ENCODE measurements at places on chromosomes 3 and 15.

DNA sequence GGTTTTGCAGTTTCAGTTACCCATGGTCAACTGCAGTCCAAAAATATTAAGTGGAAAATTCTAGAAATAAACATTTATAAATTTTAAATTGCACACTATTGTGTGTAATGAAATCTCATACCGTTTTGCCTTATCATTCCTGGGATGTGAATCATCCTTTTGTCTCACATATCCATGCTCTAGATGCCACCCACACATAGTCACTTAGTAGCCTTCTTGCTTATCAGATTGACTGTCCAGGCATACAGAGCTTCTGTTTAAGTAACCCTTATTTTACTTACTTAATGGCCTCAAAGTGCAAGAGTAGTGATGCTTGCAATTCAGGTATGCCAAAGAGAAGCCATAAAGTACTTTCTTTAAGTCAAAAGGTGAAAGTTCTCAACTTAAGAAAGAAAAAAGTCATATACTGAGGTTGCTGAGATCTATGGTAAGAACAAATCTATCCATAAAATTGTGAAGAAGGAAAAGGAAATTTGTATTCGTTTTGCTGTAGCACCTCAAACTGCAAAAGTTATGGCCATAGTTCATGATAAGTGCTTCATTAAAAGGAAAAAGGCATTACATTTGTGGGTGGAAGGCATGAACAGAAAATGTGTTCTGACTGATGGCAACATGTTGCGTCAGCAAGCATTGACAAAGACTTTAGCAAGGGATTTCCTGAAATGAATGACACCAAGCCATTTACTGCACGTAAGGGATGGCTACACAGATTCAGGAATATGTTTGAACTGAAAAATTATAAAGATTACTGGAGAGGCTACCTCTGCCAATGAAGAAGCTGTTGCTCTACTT lies 43.8 kb downstream of the SPATA16 start:
- DNase-seq = no peak

DNA sequence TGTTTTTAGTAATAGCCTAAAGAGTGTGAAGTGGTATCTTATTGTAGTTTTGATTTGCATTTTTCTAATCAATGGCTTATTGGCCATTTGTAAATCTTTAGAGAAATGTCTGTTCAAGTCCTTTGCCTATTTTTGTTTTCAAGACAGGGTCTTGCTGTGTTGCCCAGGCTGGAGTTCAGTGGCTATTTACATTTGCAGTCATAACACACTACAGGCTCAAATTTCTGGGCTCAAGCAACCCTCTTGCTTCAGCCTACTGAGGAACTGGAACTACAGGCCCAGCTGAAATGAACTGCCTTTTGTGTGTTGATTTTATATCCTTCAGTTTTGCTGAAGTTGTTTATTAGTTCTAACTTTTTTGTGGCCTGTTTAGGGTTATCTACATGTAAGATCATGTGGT lies 27.9 kb downstream of the BSN start:
- no peak for DNase-seq

GRCh38 chr3:183815951-183816475 lies 9.4 kb downstream of the MAP6D1 start:
- DNase-seq = no peak

GRCh38 chr15:87489902-87490665 lies 766.5 kb downstream of the NTRK3 start:
- DNase-seq = no peak

DNA sequence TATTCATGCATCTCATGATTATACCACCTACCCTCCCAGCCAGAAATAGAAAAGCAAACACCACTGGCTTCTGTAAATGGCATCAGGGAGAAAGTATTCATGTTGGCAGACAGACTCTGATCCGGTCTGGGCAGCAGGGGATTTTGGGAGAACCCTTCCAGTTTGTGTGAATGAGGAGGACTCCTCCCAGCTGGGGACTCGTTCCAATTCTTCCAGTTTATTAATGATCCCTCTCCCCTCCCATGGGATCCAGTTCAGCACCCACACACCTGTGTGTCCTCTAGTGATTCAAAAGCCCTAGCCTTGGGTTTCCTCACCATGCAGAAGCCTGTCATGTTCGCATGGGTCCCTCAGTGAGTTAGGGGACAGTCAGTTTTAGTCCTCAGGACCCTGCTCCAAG lies 110.9 kb downstream of the IQSEC1 start:
- no peak for DNase-seq

DNA sequence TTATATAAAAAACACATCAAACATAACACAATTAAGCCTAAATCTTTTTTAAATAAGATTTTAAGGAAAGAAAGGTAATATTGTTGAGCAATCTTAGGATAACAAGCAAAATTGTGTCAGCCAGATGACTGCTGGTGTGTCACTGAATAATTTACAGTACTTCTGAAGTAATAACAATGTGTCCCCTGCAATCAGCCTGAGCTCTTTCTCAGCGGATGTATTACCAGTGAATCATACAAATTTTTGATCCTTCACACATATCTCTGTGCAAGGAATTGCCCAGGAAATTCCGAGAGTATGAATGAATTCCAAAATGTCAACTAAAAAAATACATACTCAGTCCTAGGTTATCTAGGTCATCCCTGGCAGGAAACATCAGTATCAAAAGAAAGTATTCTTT lies 76.6 kb upstream of the PTX3 start:
- no peak for DNase-seq

All from activated CD4-positive, alpha-beta T cell treated with anti-CD3 and anti-CD28 coated beads, Interleukin-2, amount 50 U/mL, for 4 hours (primary cell).